Activated T-cell treated with anti-CD3 and anti-CD28 coated beads, Interleukin-2, amount 50 U/mL, for 4 hours (primary cell): ENCODE measurements at places on chromosomes 5 and 9. TPM values are rescaled to one million over a fixed set of nuclear protein-coding genes. Genes with fewer than 3 reads are reported as not detected.

Gene OR1J2
- total RNA-seq = not detected

DNA sequence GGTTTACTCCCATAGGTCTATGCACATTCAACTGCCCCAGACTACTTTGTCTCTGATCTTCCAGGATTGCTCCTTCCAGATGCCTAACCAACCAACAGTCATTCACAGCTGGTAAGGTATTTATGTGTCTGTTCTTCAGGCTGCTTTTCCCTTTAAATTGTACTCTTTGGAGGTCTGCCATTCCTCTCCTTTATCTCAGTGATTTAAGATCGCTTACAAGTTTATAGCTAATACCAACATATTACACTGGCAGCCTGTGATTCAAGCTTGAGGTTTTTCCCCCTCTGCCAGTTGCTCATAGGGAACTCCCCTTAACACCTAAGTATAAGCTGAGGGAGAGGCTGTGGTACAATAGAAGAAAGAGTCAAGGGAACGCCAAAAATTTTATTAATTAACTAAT, 711.7 kb upstream of the EDIL3 start:
- no peak for DNase-seq

- DNase-seq = no peak
Measured at GRCh38 chr9:76269789-76270188, 124.4 kb downstream of the RFK start.

Gene SPAAR
- total RNA-seq = not detected
